ENCODE measurements at places on chromosomes 2 and 18. TPM values are rescaled to one million over a fixed set of nuclear protein-coding genes. Genes with fewer than 3 reads are reported as not detected.

The ACADL gene
- total RNA-seq: 0.23 TPM

The NEU2 gene
- total RNA-seq: not detected

The SMCHD1 gene
- 48.3 TPM for total RNA-seq

The ITGB6 gene
- total RNA-seq: 0.11 TPM

The DPYSL5 gene
- 3.0 TPM for total RNA-seq

The CBLN2 gene
- 0.19 TPM for total RNA-seq

The HOXD3 gene
- total RNA-seq: 0.90 TPM

The ERLEC1 gene
- total RNA-seq: 126 TPM

The NCKAP5 gene
- total RNA-seq: 4.9 TPM

The HOXD8 gene
- total RNA-seq: 5.3 TPM

The RGPD4 gene
- total RNA-seq: not detected

The CYP27A1 gene
- 5.1 TPM for total RNA-seq

The PPP1R1C gene
- total RNA-seq: 4.6 TPM

The DES gene
- total RNA-seq: not detected

The PFN4 gene
- 1.4 TPM for total RNA-seq

The VWC2L gene
- total RNA-seq: not detected

The EFHD1 gene
- not detected for total RNA-seq

The RAB6C gene
- not detected for total RNA-seq

The RBM44 gene
- 0.53 TPM for total RNA-seq

The PLEKHA3 gene
- 27.0 TPM for total RNA-seq

The ANKRD23 gene
- total RNA-seq: 3.2 TPM

The DTNA gene
- 6.9 TPM for total RNA-seq

The COL4A3 gene
- total RNA-seq: not detected

The GDF7 gene
- total RNA-seq: 0.04 TPM

The CD28 gene
- total RNA-seq: 0.80 TPM

The C1QL2 gene
- total RNA-seq: not detected

The CENPA gene
- total RNA-seq: 27.1 TPM

The DLGAP1 gene
- 1.9 TPM for total RNA-seq

The OSBPL6 gene
- total RNA-seq: 5.7 TPM

The IL36A gene
- total RNA-seq: not detected

The SLC5A7 gene
- total RNA-seq: not detected

The L3MBTL4 gene
- 0.72 TPM for total RNA-seq

The TSPYL6 gene
- not detected for total RNA-seq

The PRKAG3 gene
- not detected for total RNA-seq

The OTX1 gene
- total RNA-seq: 1.5 TPM

Measured in A375 (cell line).